ENCODE measurements at places on chromosomes 1 and 21.
A peak's percentile ranks its signal among the peaks of the same experiment; 100 is the strongest.

- no peak for DNase-seq
Observed at GRCh38 chr21:37877888-37878684, 38.2 kb downstream of the KCNJ6 start.

DNA sequence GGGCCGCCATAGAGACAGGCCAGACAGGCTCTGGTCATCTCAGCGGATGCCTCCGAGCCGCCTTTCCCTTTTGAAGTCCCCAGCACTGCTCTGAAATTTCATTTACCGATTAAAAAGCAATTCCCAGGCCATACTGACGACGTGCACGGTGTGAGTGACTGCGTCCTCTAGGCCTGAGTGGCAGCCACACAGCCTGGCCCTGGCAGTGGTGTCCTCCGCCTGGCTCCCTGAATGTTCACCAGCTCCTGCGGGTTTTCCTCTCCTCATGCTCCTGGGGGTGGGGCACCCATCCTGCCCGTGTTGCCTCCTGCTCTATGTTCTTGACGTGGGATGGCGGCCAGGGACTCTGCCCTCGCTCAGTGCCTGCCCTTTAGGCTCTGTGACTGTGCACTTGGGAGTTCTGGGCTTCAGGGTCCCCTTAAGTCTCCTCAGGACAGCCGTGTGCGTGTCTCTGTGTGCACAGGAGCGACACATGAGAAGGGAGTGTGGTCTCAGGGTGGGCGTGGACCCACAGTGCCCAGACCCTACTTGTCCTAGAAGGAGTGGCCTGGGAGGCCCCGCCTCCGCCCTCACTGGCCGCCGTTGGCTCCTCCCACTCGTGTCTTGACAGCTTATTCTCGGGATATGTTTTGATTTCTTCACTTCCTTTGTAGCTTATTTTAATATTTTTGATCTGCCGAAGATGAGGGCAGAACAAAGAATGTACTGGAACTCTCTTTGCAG is 3.6 kb downstream of the SKI start:
- peak; percentile 27 for DNase-seq

DNA sequence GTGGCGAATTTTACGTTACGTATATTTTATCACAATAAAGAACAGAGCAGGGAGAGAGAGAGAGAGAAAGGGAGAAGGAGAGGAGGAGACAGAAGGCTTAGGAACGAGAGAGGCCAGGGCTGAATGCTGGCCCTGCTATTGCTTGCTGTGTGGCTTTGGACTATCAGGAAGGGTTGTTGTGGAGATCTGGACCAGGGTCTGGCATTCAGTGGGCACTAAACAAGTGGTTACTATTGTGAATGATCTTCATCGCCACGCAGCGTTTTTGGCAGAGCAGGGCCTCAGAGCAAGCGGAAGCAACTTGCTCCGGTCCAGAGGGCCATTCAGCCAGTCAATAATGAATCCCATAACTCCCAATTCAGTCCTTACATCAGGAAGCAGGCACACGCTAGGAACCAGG is 26.4 kb downstream of the PIK3C2B start:
- DNase-seq, result no peak

GRCh38 chr1:192545896-192546521 is 29.6 kb upstream of the RGS1 start:
- no peak for DNase-seq

DNA sequence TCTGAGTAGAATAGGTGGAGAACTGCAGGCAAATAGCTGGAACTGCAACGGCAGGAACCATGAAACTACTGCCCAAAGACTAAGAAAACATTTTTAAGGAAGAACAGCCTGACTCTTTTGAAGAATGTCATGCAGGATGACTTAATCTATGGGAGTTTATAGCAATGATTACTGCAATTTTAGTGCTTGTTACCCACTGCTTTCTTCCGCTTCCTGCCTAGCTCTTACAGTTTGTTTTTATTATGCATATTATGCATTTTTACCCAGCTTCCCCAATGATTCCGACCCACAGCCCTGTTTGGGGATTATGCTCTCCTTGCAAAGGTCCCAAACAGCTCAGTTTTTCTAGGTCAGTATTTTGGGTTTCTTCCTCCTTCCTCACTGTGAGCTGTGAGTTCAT is 71.2 kb downstream of the PCNX2 start:
- DNase-seq, result no peak

- peak; percentile 36 for DNase-seq
Observed at GRCh38 chr1:229625915-229626831, at the start of the genes TAF5L and URB2. Gene TAF5L, minus strand, starts transcription at chr1:229626122. Its CDS starts 11,640 bp downstream, at chr1:229614482. Gene URB2, plus strand, starts transcription at chr1:229626247. Its CDS starts 1,387 bp downstream, at chr1:229627634.

DNA sequence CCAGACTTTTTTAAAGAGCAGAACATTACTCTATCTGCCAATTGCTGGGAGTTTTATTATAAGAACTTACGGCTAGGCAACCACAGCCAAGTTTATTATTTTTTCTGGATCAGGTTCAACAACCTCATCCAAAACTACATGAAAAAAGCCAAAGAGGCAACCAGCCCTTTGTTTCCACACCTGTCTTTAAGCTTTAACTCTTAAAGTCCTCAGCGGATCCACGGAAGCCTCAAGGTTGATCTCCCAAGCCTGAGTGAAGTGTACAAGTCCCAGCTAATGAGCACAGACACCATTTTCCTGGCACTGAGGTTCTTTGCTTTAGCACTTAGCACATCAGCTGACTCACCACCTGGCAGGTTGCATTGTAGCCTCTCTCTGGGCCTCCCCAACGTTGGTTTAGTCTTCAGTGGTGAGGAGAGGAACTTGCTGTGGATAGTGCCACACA is 143.1 kb downstream of the TGFBR3 start:
- DNase-seq, result no peak

- DNase-seq, result no peak
Observed at GRCh38 chr21:42037943-42038342, 27.8 kb upstream of the ZBTB21 start.

DNA sequence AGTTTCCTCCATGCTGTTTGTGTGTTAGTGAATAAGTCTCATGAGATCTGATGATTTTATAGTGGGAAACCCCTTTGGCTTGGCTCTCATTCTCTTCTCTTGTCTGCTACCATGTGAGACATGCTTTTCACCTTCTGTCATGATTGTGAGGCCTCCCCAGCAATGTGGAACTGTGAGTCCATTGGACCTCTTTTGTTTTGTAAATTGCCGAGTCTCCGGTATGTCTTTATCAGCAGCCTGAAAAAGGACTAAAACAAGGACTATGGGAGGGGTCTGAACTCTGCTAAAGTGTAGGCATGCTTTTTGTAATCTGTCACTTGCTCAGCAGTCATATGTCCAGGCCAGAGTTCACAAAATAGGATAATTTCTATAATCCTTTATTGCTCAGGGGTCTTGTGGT is 164.0 kb upstream of the SNX7 start:
- no peak for DNase-seq

DNA sequence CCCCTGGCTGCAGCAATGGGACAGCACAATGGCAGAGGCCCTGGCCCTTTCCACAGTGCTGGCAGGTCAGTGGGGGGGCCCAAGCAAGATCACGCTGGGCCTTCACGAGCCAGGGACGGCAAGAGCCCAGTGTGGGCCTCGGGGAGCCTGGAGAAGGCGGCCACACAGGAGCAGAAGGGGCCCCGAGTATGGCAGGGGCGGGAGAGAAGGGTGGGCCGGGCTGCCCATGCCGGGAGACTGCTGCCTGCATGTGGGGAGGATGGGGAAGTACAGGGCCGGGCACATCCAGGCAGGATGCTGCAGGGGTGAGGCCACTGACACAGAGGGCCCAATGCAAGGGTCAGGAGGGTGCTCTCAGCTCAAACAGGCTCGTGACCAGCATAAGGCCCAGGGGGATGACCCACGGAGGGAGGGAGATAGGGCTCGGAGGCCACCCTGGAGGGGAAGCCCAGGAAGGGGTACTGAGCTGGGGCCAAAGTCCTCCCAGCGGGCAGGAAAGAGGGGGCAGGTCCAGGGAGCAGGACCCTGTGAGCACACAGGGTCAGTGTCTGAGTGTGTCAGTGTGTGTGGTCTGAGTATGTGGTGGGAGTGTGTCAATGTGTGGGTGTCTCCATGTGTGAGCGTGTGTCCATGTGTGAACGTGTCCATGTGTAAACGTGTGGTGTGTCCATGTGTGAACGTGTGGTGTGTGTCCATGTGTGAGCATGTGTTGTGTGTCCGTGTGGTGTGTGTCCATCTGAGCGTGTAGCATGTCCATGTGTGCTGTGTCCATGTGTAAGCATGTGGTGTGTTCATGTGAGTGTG is 13.1 kb downstream of the SLC19A1 start:
- DNase-seq, result no peak

GRCh38 chr1:58282623-58283387 is 263.7 kb downstream of the OMA1 start:
- DNase-seq, result no peak

Measured in NCI-H526 (cell line).